ENCODE measurements at places on chromosomes 3 and 15. TPM values are rescaled to one million over a fixed set of nuclear protein-coding genes. Genes with fewer than 3 reads are reported as not detected.

Gene ACOX2
- not detected for total RNA-seq

Gene MYLK
- 0.50 TPM for total RNA-seq

Gene EPHA6
- total RNA-seq = not detected

- no peak for DNase-seq
Measured at GRCh38 chr3:2423143-2423542, 324.5 kb downstream of the CNTN4 start.

GRCh38 chr3:48845170-48845569, 2.5 kb downstream of the PRKAR2A start:
- no peak for DNase-seq
